ENCODE measurements at places on chromosomes 5 and 9.

DNA sequence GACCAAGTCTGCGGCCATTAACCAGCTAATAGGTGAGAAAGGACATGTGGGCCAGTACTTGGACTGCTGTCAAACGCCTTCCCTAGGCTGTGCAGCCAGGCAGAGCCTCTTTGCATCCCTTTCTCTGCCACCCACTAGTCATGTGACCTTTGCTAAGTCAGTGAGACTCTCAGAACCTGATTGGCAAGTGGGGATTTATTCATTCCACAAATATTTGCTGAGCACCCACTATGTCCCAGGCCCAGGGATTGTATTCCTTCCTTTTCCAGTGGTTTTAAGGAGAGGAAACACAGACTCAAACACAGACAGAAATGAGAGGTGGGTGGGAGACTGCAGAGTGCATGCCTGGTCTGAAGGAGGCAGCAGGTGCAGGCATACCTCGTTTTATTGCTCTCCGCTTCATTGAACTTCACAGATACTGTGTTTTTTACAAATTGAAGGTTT, 71.6 kb upstream of the GALNT10 start:
- DNase-seq = peak; percentile 63

DNA sequence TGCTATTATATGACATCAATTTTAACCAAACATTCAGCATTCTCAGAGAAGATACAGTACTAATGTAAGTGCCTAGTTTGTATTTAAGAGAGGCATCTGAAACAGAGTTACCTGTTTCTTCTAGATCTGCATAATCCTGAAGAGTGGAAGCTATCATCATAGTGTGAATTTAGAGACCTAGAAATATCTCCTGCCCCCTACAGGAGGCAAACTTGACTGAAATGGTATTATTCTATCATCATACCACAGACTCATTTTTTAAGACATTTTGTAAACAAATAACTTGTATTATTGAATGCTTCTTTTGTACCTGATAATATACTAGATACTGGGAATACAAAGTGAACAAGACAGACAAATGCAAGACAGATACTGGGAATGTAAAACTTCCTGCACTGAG, 216.8 kb upstream of the RPS23 start:
- peak; percentile 4 for DNase-seq

DNA sequence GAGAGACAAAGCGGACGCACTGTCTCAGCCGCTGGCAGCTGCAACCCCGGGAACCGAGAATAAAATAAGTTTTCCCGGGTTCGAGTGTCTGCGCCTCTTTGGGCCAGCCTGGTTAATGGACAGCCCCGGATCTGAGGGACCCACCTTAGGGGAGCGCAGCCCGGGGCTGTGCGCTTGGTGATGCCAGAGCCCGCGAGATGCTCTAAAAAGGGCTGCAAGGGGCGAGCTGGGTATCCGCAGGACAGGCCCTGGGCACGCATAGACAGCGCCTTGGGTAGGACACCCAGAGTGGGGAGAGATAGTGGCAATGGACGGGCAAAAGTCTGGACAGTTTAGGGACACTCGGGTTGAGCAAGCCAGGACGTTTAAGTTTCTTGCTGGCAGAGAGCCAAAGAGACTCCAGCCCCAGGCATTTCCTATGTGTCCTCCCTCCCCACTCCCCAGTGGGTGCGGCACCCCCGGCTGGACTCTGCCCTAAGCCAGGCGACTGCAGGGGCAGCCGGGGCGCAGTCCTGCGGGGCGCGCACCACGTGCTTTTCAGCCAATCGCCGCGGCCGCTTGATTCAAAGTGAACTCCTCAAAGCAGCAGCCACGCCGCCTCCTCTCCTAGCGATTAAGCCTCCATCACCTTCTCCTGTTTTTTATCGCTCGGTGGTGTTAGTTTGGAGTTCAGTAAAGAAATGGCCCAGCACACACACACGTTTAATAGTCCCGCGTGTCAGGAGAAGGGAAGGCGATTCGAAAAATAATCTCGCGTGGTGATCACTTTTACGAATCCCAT, 616 bp upstream of the ENC1 start:
- peak; percentile 90 for DNase-seq

GRCh38 chr5:107673368-107674136, 2.8 kb upstream of the EFNA5 start:
- DNase-seq = peak; percentile 85
